ENCODE measurements at places on chromosomes 16 and 17. TPM values are rescaled to one million over a fixed set of nuclear protein-coding genes. Genes with fewer than 3 reads are reported as not detected.

PLA2G10 gene
- total RNA-seq = not detected

C17orf50 gene
- total RNA-seq = not detected

KRT20 gene
- total RNA-seq = not detected

- H3K27ac ChIP-seq = peak overlapping the region; percentile 81
- peaks cover 63% of the 10 kb centered on the region for H3K36me3 ChIP-seq
- DNase-seq = peak; percentile 87
- no peak overlapping the region for H3K4me3 ChIP-seq
Measured at GRCh38 chr16:50326835-50327465, 41.8 kb downstream of the BRD7 start.

DNA sequence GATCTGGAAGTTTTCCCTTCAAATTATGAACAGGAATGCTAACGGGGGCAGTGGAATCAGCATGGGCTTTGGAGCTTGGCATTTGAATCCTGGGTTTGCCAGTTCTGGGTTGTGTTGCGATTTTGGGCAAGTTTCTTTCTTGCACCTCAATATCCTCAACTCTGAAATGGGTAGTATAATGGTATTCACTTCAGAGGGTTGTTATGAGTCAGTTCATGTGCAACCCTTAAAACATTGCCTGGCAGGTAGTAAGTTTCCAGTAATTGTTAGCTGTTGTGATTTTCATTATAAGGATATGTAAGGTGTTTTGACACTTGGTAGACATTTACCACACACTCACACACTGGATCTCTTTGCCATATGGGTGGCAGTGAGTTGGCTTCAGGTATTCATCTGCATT, 33.4 kb downstream of the SNX29 start:
- peak overlapping the region; percentile 43 for H3K27ac ChIP-seq
- H3K27me3 ChIP-seq = no peaks in the 10 kb centered on the region
- peaks cover 6% of the 10 kb centered on the region for H3K36me3 ChIP-seq
- peaks cover 18% of the 10 kb centered on the region for H3K4me1 ChIP-seq
- no peak for DNase-seq

KSR1 gene
- 45.7 TPM for total RNA-seq

CD300H gene
- total RNA-seq = not detected

DNA sequence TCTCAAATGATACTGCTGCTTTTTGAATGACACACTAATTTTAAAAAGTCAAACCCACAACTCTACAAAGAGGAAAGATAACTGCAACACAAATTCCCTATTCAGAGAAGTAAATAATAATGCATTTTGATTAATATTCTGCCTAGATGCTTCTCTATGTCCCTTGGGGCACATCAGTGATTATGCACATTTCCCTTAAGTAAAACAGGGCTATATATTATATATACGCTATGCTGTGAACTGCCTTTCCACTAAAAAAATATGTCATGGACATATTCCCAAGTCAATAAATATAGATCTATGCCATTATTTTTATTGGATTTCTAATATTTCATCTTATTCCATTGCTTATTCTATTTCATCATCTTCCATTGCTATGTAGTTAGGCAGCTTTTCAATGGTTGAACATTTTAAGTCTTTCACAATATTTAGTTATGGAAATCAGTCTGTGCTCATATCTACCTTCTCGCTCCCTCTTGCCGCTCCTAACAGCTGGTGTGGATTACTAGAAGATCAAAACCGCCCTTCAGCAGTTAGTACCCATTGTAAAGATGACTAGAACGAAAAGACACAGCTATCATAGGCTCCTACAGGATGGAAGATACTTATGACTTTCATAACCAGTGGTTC, 468.2 kb upstream of the GOT2 start:
- no peak for DNase-seq
- H3K27me3 ChIP-seq = no peaks in the 10 kb centered on the region
- no peaks in the 10 kb centered on the region for H3K4me1 ChIP-seq
- no peak overlapping the region for H3K27ac ChIP-seq
- H3K36me3 ChIP-seq = no peaks in the 10 kb centered on the region

- H3K4me1 ChIP-seq = peaks cover 30% of the 10 kb centered on the region
- DNase-seq = peak; percentile 70
- H3K27me3 ChIP-seq = no peaks in the 10 kb centered on the region
- H3K4me3 ChIP-seq = peak within 1 kb of the TSS; percentile 95
Measured at GRCh38 chr17:75843577-75844529, at the start of gene UNC13D. UNC13D (minus strand) TSS chr17:75844404; CDS start chr17:75844337, 67 bp downstream.

- no peak for DNase-seq
- no peak overlapping the region for H3K4me3 ChIP-seq
- H3K27me3 ChIP-seq = no peaks in the 10 kb centered on the region
Measured at GRCh38 chr17:73013816-73014663, 78.4 kb downstream of the SLC39A11 start.

DNA sequence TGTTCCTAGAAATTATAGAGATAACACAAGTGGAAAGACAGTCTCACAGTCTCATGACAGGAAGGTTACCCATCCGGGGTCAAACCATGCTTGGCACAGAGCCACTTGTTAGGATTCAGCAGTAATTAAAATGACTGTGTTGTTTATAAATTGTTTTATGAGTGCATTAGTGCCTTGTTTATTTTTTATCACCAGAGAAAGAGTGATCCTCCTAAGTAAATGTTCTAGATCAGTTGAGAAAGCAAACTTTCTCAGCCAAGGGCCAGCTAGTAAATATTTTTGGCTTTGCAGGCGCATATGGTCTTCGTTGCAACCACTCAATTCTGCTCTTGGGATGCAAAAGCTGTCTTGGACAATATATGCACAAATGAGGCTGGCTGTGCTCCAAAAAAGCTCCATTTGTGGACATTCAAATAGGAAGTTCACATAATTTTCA, 253.9 kb upstream of the CACNG5 start:
- no peak overlapping the region for H3K4me3 ChIP-seq
- no peak overlapping the region for H3K27ac ChIP-seq
- peaks cover 6% of the 10 kb centered on the region for H3K4me1 ChIP-seq
- DNase-seq = no peak

ORC6 gene
- 37.5 TPM for total RNA-seq

GRCh38 chr16:51939378-51939871, 607.5 kb downstream of the TOX3 start:
- H3K4me1 ChIP-seq = no peaks in the 10 kb centered on the region
- H3K36me3 ChIP-seq = no peaks in the 10 kb centered on the region
- no peak for DNase-seq
- H3K4me3 ChIP-seq = no peak overlapping the region
- H3K27ac ChIP-seq = no peak overlapping the region

DNA sequence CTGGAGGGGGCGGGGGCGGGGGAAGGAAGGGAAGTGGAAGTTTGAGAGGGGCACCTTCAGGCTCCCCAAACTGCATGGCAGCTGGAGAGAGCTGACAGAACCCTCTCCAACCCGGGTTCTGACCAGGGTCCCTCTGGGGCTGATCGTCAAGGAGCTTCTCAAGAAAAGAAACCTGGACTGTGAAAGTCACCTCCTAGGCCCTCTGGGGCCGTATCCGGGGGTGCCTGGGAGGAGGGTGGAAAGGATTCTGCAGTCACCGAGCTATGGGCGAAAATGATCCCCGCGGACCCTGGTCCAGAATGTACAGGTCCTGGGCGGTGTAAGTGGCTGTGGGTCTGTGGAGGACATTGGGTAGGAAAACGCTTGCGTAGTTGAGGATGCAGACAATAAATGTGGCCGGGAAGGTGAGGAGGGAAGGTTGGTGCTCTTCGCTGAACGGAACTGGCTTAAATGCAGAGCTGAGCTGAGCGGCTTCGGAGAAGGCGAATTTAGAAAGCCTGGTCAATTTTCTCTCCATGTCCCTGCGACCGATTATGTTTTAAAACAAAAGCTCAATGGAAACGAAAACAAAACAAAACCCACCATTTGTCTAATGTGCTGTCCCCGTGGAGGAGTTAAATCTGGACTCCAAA, 3.6 kb upstream of the LHX1 start:
- no peak for DNase-seq
- peaks cover 56% of the 10 kb centered on the region for H3K4me1 ChIP-seq
- H3K36me3 ChIP-seq = peaks cover 9% of the 10 kb centered on the region
- peak overlapping the region; percentile 80 for H3K27ac ChIP-seq

DNA sequence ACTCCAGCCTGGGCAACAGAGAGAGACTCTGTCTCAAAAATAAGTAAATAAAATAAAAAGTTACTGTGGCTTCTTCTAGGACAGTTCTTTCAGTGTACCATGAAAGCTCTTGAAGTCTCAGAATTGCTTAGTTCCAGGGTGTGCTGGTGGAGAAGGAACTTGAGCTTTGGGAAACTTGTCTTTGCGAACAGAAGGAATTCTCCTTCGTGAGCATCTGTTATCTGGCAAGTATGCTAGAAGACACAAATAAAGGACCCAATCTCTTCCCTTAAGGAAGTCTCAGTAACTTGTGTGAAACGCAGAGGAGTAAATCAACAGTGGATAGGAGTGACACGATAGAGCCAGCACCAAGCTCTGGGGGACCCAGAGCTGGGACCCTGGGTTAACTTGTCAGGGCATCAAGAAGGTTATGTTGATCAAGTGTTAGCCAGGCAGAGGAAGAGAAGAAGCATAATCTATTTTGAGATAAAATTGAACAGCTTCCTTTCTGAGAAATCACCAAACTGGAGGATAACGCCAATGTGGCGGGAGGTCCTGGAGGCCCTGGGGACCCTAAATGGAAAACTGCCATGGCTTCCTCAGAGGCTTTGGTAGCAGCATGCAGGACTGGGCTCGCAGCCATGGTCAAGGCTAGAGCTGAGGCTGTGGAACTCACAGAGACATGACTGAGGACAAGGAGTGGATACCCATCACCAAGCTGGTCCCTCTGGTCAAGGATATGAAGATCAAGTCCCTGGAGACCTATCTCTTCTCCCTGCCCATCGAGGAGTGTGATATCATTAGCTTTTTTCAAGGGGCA, 72.1 kb upstream of the HAS3 start:
- H3K4me3 ChIP-seq = no peak overlapping the region
- H3K27ac ChIP-seq = no peak overlapping the region
- H3K36me3 ChIP-seq = peaks cover 4% of the 10 kb centered on the region
